Kidney epithelial cell (primary cell): ENCODE measurements at places on chromosomes 2 and 18. TPM values are rescaled to one million over a fixed set of nuclear protein-coding genes. Genes with fewer than 3 reads are reported as not detected.

DNA sequence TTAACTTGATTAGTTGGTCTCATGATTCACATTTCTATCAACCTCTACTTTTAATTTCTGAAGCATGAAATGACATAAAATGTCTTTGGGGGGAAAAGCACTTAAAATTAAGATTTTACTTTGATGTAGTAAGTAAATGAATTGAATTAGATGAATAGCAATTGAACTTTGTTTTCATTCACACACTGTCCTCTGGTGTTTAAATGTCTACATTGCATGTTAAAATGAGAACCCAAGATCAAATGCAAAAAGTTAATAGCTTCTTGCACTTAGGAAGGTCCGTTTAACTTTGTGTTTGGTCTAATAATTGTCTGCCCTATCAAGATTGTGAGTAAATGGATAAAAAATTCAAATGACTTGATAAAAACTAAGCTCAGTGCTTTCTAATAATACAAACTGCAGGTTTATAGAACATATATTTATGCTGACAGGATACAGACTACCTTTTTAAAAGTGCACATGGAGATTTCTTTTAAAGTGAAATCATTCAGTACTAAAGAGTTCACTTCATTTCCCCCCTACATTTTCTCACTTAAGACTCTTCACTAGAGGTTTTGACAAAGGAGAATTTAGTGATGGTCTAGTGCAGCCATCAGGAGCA is 156.2 kb upstream of the NABP1 start:
- DNase-seq, result no peak

GRCh38 chr2:237546040-237546875 is 20.1 kb upstream of the PRLH start:
- no peak for DNase-seq

DNA sequence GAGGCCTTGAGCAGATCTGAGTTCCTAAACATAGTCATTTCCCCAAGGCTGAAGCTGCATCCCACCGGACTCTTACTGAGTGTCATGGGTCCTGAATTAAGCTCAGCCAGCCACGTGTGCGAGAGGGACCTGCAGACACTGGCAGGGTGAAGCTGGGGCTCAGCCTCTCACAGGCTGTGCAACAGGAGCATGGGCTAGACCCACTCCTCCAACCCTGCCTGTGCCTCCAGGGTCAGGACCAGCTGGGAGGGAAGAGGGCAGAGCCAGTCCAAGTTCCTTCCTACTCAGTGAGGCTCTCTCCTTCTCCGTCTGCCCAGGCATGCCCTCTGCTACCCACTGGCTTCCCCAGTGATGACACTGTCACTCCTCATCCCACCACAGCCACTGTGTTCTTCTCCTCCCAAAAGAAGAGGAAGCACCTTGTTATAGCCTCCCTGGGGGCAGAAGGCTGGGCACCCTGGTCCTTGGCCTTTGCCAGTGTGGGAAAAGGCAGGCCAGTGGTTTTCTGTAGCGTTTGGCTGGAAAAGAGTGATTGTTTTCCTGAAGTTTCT is 78.9 kb downstream of the KCNF1 start:
- DNase-seq, result no peak

DNA sequence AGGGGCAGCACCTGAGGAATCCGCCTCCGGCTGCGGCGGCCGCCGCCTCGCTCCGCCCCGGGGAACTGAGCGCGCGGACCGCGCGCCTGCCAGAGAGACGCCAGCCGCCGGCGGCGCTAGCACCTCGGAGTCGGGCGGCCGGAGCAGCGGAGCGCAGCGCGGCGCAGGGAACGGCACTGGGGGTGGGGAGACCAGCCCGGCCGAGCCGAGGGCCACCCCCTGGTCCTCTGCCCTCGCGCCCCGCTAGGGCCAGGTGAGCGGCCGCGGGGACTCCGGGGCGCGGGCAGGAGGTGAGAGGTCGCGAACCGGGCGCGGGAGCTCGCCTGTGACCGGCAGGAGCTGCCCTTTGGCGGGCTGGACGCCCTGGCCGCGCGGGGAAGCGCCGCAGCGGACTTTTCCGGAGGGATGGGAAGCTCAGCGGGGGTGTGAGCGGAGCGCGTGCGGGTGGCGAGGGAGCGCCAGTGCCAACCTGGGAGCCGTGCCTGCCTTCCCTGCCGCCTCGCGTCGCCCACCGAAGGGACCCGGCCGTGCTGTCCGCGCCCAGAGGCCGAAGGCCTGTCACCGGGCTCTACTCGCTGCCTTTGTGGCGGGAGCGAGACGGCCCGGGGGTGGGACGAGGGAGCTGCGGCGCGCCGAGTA is at the start of gene GREB1L:
GREB1L (plus strand) TSS at position 92 of the 639 bp plus-strand sequence. CDS start 141,287 bp downstream, outside the sequence.
- no peak for DNase-seq

DNA sequence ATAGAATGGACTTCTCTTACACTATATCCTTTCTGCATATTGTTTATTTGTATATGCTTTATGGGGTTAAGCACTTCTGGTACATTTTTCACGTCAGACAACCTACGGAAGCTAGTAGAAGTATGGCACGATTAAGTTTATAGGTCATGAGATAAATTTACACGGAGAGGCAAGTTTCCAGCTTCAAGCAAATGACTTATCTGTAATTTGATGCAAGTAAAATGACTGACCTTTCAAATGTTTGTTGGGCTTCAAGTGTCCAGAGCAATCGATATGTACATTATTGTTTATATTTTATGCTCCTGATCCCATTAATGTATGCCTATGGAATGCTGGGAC is 97.5 kb upstream of the EFEMP1 start:
- DNase-seq, result no peak

DNA sequence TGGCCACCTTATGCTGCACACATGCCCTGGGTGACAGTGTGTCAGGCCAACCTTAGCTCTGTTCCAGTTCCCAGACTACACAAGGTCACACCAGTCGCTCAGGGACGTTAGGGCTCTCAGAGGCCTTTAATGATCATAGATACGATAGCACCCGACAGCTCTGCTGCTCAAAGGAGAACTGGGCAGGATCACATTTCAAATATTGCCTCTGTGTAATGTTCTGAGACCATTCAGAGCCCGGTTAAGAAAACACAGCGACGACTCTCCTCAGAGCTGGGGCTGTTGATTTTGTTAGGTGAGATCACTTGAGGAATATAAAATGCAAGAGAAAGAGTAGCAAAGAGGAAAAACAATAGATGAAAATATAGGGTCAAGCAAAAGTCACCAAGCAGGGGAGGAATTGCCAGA is 166.6 kb upstream of the TANK start:
- DNase-seq, result no peak

- no peak for DNase-seq
Observed at GRCh38 chr2:18117592-18117991, 239.1 kb downstream of the KCNS3 start.

DNA sequence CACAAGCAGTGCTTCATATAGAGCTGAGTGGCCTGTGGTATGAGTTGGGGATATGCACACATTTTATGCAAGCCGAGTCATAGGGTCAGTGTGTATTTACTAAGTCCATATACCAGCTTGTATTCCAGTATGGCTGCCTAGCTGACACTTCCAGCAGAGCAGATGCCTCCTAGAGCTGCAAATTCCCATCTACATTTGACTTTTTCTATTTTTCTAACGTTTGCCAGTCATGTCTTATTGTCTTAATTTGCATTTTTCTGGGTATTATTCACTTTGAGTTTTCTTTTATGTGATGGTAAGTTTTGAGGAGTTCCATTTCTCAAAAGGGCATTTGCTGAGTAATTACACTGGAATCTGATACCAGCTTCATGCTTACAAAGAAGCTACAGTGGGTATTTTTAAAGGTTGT is 334.5 kb upstream of the CDH2 start:
- DNase-seq, result no peak

DNA sequence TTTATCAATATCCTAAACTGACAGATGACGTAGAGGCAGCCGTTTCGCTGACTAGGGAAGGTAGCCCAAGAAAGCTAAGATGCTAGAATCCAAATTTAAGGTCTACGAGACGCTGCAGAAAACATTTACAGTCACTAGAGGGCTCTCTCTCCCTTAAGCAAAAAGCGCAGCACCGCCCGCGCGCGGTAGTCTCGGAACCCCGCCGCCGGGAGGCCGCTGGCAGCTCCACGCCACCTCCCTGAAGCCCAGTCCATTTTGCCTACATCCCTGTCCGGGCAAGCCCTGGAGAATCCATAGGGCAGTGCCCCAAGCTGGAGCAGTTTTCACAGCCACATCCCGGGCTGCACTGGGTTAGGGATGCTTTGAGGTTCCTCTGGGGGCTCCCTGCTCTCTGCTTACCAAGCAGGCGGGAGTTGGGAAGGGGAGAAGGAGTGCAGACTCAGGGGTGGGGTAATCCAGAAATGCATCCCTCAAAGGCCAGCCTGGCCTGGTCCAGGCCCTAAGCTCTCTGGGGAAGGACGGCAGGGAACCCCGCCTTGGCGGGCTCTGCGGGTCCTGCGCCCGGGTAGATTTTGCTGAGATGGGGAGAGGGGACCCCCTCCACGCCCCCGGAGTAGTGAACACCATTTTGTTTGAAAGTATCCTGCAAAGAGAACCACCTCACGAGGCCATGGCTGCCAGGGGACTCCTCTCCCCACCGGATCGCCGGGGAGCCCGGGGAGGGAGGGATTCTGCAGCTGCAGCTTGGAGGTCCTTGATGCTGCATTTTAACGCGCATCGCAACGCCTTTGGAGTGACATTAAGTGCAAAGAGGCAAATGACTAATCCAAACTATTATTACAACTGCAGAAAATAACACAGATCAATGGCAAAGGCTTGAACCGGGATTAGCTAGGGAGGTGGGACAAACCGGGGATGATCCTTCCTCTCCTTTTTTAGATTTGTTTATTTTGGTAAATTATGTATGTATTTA is 1.3 kb upstream of the DPYSL5 start:
- peak; percentile 5 for DNase-seq

GRCh38 chr2:152054593-152054992 is 44.3 kb downstream of the CACNB4 start:
- DNase-seq, result no peak

MC2R gene
- not detected in 2 replicates for total RNA-seq

OTX1 gene
- not detected in 2 replicates for total RNA-seq

TEX44 gene
- not detected in 2 replicates for total RNA-seq

SLC30A3 gene
- total RNA-seq, result 0.08 and 0.27 TPM in 2 replicates

FEV gene
- not detected in 2 replicates for total RNA-seq
